ENCODE measurements at places on chromosomes 6 and 20.

DNA sequence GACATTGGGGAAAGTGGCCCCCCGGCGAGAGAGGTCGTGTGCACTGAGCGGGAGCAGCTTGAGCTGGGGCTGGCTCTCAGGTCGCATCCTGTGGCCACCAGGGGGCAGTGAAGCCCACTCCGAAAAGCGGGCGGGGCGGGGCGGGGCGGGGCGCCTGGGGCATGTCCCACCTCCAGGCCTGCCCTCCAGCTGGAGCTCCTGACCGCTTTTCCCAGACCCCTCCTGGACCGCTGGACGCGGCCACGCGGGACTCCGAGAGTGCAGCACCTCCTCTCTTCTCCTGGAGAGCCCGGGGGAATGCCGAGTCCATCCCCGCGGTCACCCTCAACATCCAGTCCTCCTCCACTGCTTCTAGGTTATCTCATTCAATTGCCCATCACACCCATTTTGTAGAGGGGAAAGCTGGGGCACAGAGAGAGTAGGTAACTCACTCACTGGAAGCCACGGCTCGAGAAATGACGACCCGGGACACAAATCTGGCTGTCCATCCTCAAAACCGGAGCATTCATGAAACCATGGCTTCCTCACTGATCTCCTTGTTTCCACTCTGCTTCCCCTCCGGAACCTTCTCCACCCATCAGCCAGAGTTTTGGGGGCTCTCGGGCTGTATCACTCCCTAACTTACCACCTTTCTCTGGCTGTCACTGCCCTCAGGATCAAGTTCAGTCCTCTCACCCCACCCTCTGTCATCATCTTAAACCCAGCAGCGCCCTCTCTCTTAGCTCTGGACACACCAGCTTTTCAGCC lies 24.1 kb downstream of the COX4I2 start:
- DNase-seq, result peak; percentile 77

DNA sequence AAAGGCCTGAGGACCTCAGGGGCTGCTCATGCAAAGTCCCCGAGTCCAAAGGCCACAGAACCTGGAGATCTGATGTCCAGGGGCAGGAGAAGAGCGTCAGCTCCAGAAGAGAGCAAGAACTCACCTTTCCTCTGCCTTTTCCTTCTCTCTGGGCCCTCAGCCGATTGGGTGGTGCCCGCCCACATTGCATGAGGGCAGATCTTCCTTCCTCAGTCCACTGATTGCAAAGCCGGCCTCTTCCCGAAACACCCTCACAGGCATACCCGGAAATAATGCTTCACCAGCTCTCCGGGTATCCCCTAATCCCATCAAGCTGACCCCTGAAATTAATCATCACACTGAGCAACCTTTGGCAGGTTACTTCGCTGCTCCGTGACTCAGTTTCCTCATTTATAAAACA lies 33.4 kb downstream of the SPDEF start:
- no peak for DNase-seq

GRCh38 chr20:62430866-62431447 lies 3.6 kb upstream of the RBBP8NL start:
- DNase-seq, result no peak

GRCh38 chr6:156948807-156949206 lies 171.6 kb downstream of the ARID1B start:
- no peak for DNase-seq

GRCh38 chr6:78746457-78746856 lies 120.9 kb upstream of the IRAK1BP1 start:
- DNase-seq, result no peak

DNA sequence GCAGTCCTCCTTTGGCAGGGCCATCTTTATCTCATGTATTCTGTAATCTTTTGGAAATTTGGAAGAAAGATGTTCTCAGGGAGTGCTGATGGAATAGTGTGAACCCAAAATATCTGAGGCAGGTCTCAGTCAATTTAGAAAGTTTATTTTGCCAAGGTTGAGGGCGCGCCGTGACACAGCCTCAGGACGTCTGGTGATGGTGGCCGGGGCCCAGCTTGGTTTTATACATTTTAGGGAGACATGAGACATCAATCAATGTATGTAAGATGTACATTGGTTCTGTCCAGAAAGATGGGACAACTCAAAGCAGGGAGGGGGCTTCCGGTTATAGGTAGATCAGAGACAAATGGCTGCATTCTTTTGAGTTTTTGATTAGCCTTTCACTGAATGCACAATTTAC lies 89.8 kb downstream of the ERMARD start:
- DNase-seq, result no peak

DNA sequence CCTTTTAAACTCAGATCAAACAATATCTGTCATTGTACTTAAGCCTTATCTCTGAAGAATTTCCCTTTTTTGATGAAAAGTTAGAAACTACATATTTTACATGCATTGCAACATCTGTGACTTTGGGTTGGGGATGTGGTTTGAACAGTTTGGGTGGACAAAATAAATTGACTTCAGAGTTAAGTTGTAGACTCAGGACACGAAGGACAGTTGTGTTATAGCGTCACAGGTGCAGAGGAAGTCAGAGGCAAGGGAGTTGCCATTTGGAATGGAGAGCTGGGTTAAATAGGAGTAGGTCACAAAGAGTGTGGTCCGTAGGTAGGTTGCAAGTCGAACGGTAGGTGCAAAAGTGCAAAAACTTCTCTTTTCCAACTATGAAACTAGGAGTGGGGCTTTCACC lies 46.0 kb downstream of the ZFAND3 start:
- no peak for DNase-seq

- DNase-seq, result no peak
These were observed 62.3 kb upstream of the SYNDIG1 start for GRCh38 chr20:24407151-24407550.

GRCh38 chr20:46523108-46523507 lies 9.7 kb upstream of the ZNF334 start:
- DNase-seq, result no peak

- no peak for DNase-seq
These were observed 19.7 kb upstream of the MTCL3 start for GRCh38 chr6:127538750-127539264.

DNA sequence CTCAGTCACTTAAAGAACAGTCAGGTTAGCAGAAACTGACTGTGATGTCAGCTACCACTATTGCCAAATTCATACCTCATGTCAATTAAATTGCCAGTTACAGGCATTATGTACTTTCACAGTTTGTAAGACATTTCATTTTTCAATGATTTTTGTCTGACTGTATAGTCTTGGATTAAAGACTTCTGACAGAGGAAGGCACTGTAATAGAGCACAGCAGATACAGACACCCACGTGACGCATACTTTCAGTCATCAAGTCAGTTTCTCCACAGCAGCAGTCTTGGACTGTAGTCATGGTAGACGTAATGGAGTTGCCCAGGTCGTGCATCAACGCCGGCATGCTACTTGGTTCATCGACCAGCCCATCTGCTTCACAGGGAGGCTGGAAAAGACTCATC lies 29.5 kb upstream of the ELOVL5 start:
- no peak for DNase-seq

GRCh38 chr6:140671926-140672325 lies 1297.5 kb upstream of the CITED2 start:
- DNase-seq, result no peak

- DNase-seq, result no peak
These were observed 161.0 kb upstream of the SGK1 start for GRCh38 chr6:134478764-134479399.

DNA sequence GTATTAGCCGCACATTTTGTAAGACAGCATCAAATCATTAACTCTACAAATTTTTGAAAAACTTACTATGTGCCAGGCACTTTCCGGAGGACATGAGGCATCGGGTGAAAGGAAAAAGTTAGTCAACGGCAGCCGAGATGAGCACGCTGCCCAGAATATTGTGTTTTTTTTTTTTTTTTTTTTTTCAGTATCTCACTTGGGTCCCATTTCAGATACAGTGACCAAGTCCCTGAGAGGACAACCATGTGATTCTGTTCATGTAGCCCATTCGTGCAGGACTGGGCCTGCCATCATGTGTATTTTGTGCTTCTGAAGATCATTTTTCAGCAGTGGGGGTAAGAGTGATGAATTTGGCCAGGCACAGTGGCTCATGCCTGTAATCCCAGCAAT lies 1.3 kb downstream of the SLA2 start:
- no peak for DNase-seq

DNA sequence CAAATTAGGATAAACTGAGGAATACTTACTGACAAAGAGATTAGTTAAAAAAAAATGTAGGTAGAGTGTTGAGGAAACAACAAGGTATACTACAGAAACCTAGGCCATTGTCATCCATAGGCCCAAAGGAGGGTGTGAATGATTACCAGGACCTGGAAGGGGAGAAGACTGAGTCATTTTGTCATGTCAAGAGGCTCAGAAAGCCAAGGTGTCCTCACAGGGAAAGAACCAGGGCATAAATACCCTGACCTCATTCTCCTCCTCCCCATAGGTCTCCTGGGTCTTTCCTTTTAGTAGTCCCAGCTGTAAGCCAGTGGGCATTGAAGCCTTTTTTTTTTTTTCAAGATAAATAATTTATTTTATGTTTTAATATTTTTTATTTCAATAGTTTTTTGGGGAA lies 582.1 kb upstream of the JAG1 start:
- no peak for DNase-seq

- peak; percentile 25 for DNase-seq
These were observed 97.4 kb downstream of the YTHDF1 start for GRCh38 chr20:63118303-63119120.

DNA sequence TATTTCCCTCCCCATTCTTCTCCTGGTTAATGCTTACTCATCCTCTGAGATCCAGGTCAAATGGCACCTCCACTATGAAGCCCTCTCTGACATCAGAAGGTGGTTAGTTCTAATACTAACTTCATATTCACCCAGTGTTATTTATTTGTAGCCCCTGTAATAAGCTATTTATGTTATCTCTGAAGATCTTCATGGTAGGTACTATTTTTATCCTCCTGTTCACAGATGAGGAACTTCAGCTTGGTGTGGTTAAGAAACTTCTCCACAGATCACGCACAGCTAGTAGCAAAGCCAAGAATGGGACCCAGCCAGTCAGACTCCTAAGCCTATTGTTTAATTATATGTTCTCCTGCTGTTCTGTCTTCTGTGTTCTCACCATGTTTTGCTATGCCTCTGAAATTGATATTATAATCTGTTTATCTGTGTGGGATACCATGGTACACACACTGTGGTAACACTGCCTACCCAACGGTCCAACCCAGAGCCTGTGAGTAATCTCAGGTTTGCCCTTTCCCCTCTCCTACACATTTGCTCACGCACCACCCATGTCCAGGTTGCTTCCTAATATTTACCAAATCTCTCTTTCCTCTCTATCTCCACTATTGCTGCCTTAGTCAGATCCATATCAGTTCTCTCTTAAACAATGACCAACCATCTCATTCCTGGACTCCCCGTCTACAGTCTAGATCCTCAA lies 98.4 kb downstream of the IPCEF1 start:
- DNase-seq, result no peak

- no peak for DNase-seq
These were observed 4.6 kb upstream of the PREX1 start for GRCh38 chr20:48832405-48832730.

DNA sequence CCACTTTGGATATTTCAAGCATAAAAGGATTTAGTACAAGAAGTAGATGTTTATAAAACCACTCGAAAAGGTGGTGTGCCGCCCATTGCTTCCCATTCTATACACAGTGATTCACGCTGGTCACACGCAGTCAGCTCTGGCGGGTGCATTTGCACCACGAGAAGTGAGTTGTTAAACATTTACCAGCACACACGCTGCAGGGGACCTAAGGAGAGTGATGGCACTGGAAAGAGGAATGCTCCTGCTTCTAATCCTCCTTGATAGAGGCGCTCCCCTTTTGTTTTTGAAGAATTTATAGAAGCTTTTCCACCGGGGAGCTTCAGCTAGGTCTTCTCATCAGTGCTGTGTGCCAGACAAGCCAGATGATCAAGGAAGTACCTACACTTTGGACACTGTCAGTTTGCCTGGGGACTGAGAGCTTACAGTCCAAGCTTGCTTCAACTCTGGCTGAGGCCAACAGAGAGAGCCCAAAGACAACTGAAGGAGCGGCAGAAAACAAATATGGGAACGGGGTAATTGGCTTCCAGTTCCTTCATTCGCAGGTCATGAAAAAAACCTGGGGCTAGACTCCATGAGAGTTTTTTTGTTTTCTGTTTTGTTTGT lies 31.2 kb downstream of the MUC22 start:
- DNase-seq, result no peak

- DNase-seq, result no peak
These were observed 464.3 kb upstream of the FLRT3 start for GRCh38 chr20:14801591-14802325.

DNA sequence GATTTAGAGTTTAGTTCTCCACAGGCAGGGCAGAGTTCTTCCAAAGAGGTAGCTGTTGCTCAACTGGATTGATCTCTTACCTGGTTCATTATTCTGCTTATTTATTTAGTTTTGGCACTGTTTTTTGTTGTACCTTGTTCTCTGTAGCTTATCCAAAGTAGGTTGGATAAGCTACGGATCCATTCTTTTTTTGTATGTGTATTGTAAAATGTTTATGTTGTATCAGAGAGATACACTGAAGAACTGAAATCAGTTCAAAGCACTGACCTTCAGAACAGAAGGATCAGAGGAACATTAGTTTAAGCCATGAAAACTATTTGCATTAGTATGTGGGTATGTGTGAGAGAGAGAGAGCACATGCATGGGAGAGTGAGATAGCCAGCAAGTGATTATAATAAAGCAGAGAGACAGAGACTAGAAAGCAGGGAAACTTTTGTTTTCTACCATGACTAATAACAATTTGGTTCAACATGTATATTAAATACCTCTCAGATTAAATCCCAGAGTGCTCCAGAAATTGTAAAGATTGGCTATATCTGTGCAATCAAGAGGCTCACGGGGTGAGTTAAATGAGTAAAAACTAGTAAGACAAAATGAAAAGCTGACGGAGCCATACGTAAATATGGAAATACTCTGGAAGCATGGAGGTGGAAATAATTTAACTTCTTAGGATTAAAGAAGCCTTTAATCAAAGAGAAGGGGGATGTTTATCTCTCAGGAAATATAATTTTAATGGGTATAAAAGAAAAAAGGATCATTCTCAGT lies 40.2 kb downstream of the ITCH start:
- DNase-seq, result no peak

GRCh38 chr6:37985355-37985754 lies 165.8 kb downstream of the ZFAND3 start:
- no peak for DNase-seq

- no peak for DNase-seq
These were observed 4.9 kb downstream of the SRMS start for GRCh38 chr20:63542696-63543095.

DNA sequence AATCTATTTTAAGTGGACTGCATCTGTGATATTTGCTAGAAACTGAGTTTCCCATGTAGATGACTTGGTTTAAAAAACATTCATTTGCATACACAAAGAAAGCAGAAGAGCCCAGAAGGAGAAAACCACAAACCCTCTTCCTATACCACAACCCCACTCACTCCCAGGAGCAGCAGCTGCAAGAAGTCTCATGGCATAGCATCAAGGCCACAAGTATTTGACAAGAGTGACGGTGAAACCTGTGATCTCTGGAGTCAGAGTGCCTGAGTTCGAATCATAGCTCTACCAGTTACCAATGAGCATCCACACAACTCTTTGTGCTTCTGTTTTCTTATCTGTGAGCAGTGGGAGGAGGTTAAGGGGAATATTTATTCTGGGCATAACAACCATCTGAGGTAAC lies 44.7 kb upstream of the SIRPG start:
- no peak for DNase-seq
